ENCODE measurements at places on chromosomes 4 and X.

DNA sequence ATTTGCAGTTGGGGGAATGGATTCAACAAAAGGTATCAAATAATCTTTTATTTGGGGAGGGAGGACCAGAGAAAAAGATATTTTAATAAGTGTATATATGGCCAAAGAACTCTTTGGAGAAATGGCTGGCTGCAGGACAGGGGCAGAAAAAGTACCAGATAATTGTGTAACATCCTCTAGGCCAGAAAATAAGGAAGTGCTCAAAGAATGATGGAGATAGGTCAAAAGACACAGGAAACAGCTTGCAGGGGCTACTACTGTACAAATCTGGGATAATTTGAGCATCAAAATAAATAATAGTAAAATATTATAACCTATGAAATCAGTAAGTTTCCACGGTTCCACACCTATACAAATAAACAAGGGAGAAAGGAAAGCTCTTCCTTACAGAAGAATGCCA lies 34.8 kb downstream of the KLHL5 start:
- DNase-seq: no peak

GRCh38 chrX:17390419-17390850 lies 15.4 kb downstream of the NHS start:
- no peak for DNase-seq

DNA sequence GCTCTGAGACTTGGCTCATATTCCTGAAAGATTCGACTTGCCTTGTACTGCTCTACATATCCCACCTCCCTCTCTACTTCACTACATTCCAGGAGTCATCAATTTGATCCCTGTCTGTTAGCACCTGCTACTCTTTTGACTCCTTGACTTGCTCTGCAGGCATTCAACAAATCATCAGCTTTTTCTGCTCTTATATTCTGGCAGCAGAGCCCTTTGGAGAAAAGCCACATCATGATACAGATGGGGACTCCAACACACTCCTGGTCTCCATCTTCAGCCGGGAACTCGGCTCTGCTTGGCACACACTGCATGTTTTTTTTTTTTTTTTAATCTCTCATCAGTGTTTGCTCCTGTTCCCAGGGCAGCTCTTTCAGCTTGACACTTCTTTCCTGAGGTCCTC lies 293.2 kb upstream of the LCORL start:
- no peak for DNase-seq

DNA sequence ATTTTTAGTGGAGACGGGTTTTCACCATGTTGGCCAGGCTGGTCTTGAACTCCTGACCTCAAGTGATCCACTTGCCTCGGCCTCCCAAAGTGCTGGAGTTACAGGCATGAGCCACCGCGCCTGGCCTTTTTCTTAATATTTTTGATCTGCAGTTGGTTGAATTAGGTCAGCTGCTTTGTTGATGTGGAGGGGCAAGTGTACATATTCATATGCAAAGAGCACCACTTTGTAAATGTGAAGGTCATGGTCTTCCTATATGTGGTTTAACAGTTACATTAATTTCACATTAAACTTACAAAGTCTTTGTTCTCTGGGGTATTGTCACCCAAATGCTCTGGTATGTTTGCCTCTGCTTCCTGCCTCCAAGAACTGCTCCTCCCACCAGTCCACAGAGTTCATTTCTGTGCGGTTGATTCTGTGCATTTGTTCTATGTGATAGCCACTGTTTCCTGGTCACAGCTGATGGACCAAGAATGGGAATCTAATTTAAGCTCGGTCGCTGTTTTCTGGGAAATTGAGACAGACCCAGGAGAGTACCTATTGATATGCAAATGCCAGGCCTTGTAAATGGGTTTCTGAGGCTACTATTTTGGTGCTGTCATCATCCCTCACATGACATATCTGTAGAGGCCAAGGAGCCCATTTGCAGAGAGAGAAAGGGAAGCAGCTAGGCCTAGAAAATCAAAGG lies 26.9 kb upstream of the HPSE start:
- no peak for DNase-seq

- no peak for DNase-seq
Measured at GRCh38 chr4:133668061-133668851, 519.2 kb downstream of the PCDH10 start.

- no peak for DNase-seq
Measured at GRCh38 chr4:85861064-85861765, 386.3 kb downstream of the ARHGAP24 start.

GRCh38 chr4:129581305-129581704 lies 485.4 kb downstream of the C4orf33 start:
- no peak for DNase-seq

GRCh38 chrX:49064303-49064702 lies 5.5 kb downstream of the CCDC120 start:
- DNase-seq: no peak

DNA sequence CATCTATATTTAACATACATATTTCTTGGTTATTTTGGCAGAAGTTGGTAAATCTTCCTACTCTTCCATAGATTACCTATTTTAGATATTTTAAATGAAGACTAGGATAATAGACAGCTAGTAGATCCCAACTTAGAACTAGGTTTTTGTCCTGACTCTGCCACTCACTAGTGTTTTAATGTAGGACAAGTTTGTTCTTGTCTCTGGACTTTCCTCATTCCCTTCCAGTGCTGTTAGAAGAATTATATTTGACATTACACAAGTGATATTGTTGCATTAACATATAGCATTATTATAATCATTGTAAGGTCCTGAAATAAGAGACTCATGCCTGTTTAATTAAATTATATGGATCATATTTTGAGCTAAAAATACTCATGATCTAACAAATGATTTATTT lies 24.1 kb upstream of the ALB start:
- DNase-seq: no peak

- no peak for DNase-seq
Measured at GRCh38 chr4:94038195-94038594, 169.5 kb upstream of the SMARCAD1 start.

DNA sequence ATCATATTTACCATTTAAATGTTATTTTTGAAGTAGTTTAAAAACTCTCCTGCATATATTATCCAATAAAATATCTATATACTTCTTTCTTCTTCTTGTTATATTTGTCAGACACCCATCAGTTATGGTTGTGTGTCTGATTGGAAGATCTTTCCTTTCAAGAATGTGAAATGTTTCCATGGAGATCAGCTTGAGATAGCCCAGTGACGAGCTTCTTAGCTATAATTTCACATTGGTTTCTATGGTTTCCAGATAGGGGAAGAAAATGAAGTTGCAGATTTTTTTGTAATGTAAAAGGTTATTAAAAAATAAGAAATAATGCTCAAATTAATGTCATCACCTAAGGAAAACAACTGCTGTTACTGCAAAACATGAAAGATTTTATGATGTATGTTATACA lies 189.0 kb downstream of the COX7B2 start:
- DNase-seq: no peak

- DNase-seq: no peak
Measured at GRCh38 chr4:38325629-38325913, 338.4 kb upstream of the KLF3 start.

GRCh38 chr4:101787701-101788316 lies 2.7 kb upstream of the BANK1 start:
- no peak for DNase-seq

- DNase-seq: no peak
Measured at GRCh38 chrX:115387327-115387726, 97.8 kb downstream of the LUZP4 start.

GRCh38 chr4:31088600-31089230 lies 368.5 kb downstream of the PCDH7 start:
- no peak for DNase-seq

- no peak for DNase-seq
Measured at GRCh38 chr4:185201977-185202962, 1.5 kb downstream of the CFAP97 start.

GRCh38 chr4:185587427-185588161 lies 52.3 kb upstream of the PDLIM3 start:
- DNase-seq: peak; percentile 56

DNA sequence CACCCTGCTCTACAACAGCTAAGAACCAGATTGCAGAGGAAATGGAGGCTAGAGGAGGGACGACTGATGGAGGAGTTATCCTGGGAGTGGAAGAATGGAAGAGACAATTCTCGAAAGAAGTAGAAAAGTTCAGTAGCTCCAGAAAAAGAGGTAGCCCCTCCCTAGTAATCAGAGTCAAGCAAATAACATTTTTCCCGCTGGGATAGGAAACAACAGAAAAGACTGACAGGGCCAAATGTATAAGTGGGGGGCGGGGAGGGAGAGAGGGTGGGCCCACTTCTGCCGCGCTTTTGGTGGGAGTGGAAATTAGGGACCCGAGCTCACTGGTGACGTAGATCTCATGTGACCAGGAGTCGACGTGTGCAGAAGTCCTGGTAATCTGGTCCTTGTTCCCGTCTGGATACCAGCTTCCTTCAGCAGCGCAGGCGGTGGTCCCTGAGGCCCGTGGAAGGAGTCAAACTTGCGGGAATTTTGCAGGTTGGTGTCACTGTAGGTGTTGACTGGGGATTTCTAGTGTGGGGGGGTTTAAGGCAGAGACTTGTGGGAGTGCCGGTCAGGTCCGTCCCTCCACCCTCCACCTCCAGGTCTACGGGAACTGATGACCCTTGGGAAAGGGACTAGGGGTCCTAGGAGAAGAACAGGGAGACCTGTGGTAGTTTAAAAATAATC lies at the start of gene TCEAL9:
TCEAL9 (plus strand) TSS at position 377 of the 669 bp plus-strand sequence. CDS start 1,179 bp downstream, outside the sequence.
- no peak for DNase-seq

- no peak for DNase-seq
Measured at GRCh38 chr4:119113033-119113655, 22.5 kb upstream of the MYOZ2 start.

DNA sequence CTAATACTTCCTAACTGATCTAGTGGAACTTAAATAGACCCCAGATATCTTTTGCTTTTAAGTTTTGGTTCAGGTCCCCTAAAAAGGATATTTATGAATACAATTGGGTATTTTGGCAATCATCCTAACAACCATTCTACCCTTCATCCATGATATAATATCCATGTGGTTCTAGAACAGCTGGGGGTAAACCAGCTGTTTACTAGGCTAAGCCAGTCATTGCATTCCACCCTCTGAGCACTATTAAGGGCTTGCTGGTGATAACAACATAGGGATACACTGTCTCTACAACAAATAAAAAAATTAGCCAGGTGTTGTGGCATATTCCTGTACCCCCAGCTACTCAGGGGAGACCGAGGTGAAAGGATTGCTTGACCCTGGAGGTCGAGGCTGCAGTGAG lies 54.8 kb upstream of the MAPK10 start:
- DNase-seq: no peak

DNA sequence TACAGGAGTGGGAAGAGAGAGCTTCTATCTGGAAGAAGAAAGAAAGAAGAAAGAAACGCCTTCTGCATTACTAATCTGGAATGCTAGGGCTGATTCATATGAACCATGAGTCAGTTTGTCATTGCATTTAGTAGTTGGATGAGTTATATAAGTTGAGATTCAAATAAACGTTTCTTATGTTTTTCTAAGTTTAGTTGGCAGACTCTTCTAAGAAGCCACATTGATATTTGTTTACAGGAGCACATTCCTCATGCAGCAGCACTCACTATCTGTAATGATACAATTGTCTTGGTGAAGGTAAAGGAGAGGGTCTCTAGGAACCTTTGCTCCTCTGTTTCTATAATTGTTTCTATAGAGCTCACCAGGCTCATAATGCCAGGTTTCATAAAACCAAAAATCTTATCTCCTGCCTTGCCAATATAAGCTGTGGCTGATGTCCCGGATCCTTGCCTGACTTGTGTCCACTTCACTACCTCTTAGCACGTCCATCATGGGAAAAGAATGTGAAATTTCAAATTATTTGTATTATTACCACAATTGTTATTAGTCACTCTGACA lies 39.5 kb downstream of the HOPX start:
- DNase-seq: no peak

DNA sequence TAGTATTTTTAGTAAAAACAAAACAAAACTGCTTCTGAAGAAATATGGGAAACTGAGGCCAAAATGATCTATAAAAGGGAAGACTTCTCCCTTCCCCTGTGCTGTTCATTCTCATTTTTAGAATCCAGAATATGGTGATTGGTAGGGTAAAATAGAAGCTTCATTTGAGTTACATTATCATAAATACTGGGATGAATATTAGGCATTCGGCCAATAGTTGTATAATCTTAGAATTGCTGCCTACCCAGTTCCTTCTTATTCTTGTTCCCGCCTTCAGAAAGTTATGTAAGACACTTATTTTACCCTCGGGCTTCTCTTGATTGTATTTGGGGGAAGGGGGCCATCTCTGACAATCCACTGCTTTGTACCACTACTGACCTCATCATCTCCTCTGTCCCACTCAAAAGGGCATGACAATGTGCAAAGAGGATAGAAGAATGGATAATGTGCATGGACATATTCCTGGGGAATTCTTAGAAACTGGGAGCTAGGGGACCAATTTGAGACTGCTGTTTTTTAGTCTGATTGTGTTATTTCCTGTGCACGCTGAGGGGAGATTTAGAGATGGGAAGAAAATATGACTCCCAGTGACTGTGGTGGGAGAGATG lies 588 bp downstream of the ART3 start:
- DNase-seq: no peak

- no peak for DNase-seq
Measured at GRCh38 chr4:81912376-81913030, 440.8 kb upstream of the RASGEF1B start.

GRCh38 chr4:55615008-55615407 lies 21.1 kb downstream of the NMU start:
- DNase-seq: no peak

DNA sequence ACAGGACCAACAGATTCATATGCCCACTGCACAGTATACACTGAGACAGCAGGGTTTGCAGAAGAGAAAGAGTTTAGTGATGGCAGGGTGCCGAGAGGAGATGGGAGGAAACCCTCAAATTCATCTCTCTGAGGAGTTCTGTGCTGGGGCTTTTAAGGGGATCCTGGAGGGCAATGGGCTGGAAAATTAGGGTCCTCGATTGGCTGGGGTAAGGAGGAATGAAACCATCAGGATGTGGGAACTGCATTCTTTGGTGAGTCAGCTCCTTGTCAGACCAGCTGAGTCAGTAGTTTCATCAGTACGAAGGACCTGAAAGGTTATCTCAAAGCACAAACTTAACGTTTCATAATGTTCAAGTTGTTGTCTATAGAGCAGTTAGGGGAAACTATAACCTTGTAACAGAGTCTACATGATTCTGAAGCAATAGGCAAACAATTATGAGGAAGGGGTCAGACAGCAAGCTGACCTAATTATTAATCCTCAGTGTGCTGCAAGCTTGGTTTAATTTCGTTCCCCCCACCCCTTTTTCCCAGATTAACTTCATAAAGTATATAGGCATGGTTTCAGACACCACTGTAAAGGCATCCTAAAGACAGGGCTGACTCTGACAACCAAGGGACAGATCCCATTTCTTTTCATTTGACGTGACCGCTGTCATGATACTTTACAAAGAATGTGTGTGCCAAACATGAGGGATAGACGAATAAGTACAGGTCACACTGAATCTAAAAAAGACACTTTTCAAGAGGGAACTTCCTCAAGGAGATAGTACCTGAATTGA lies 1.5 kb upstream of the MSMO1 start:
- no peak for DNase-seq

Measured in stimulated activated CD4-positive, alpha-beta T cell treated with anti-CD3 and anti-CD28 coated beads, Interleukin-15, amount 100 ng/mL, for 1 hour (primary cell).